ENCODE measurements at places on chromosomes 2 and 18.

GRCh38 chr2:105005181-105005951 is 32.5 kb upstream of the MRPS9 start:
- no peak for DNase-seq

DNA sequence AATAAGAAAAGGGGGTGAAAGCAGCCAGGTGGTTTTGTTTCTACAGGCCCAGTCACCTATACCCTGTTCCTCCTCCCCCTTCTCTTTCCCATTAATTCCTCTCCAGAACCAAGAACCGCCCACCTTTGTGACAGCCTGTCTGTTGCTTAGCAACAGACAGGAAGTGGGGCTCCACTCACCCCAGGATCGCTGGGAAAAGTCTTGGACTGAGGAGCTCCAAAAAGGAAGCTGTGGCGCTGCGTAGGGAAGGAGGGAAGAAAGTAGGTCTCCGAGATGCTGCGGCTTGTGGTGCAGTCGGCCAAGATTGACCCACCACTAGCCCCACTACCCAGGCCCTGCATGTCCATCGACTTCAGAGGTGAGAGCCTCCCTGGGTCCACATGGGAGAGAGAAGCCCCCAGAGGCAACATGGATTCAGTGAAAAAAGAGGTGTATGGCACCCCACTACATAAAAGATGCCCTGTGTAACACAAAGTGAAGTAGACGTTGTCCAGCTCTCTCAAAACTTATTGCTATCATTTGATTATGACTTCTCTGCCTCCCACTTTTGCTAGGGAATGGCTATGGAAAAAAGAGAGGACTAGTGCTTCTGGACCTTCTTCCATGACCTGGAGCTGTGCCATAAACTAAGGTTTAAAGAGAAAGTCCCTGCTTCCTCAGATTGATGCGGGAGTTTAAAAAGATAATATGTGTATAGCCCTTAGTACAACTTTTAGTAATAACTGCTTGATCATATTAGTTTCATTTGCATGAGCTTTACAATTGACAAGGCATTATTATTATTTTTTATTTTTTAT is at the start of gene FER1L5:
TSS of gene FER1L5 (plus strand) at position 201 of the 797 bp plus-strand sequence. CDS start at position 274, 73 bp downstream.
- no peak for DNase-seq

DNA sequence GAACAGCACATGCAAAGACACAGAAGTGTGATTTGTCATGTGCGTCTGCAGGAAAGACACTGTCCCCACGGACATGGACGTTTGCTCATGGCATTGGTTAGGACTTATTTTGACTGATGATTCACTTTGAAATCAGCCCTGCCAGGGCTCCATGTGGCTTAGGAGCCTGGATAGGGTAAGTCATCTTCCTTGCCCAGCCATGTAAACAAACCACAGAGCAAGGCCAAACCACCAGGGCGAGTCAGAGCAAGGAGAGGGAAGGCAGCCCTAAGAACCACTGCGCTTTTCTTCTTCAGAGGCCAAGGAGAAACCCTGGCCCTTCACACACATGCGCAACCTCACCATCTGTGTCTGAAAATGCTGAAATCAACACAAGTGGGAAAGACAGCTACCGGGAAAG is 88.8 kb downstream of the GFPT1 start:
- DNase-seq: no peak

DNA sequence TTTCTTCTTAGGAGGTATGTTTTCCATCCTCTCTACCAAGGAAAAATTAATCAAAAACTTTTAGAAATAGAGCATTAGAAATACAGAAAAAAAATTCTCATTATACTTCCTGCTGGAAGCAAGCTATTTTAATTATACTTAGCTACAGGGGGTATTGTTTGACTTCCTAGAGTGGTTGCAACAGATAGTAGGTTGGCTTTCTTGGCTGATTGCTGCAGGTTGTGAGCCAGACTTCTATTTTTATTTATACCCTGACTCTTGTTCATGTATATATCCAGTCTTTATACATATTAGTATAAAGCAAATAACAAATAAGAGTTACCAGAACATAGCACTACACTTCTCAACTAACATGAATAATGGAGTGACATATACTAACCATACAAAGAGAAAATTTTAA is 460.8 kb upstream of the REG3G start:
- no peak for DNase-seq

DNA sequence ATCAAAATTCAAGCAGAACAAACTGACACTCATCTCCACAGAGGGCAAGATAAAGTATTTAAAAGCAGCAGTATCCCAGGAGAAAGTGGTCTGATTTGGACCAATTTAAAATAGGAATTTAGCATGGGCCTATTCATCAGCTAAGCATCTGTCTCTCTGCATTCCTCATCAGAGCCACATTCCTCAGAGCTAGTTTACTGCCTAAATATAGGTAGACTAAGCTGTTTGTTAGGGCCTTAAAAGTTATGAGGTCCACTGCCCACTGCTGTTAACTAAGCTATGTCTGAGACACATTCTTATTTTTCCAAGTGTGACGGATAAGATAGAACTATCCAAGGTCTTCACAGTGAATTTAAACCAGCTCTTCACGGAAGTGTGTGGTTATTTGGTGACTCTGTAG is 17.6 kb downstream of the NEB start:
- DNase-seq: no peak

DNA sequence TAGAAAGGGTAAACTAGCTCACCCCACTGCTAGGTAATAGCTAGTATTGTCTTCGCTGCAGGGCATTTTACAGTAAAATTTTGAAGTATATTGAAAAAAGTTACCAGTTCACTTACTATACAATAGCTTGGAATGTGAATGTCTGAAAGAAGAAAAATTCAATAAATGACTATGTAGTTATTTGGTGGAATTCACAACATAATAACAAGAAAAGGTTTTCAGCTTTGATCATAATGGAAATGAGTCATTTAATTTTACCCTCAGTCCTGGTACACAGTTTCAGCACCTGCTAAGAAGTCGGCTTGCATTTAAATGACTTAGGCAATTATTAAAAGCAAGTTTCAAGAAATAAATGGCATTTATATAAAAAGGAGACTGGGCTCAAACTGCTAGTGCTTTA is 90.4 kb downstream of the NUP35 start:
- no peak for DNase-seq

GRCh38 chr2:239293775-239294430 is 106.9 kb downstream of the HDAC4 start:
- no peak for DNase-seq

- DNase-seq: no peak
Measured at GRCh38 chr18:61542596-61542995, 209.4 kb downstream of the CDH20 start.

DNA sequence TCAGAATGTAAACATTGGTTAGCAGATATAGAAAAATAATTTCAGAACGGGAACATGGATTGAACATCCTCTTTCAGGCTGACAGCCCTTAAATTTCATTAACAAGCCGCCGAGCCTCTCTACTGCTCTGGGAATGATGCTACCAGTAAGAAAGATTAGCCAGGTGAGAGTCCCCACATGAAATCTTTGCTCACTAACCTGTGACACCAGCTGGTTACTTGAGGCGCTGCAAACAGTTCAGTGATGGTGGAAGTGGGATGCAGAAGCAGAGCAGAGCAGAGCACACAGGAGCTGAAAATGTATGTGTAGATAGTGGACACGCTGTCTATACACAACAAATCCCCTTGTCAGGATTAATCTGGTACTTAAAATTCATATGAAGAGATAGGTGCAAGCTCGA is 721.1 kb downstream of the DPP10 start:
- DNase-seq: no peak

DNA sequence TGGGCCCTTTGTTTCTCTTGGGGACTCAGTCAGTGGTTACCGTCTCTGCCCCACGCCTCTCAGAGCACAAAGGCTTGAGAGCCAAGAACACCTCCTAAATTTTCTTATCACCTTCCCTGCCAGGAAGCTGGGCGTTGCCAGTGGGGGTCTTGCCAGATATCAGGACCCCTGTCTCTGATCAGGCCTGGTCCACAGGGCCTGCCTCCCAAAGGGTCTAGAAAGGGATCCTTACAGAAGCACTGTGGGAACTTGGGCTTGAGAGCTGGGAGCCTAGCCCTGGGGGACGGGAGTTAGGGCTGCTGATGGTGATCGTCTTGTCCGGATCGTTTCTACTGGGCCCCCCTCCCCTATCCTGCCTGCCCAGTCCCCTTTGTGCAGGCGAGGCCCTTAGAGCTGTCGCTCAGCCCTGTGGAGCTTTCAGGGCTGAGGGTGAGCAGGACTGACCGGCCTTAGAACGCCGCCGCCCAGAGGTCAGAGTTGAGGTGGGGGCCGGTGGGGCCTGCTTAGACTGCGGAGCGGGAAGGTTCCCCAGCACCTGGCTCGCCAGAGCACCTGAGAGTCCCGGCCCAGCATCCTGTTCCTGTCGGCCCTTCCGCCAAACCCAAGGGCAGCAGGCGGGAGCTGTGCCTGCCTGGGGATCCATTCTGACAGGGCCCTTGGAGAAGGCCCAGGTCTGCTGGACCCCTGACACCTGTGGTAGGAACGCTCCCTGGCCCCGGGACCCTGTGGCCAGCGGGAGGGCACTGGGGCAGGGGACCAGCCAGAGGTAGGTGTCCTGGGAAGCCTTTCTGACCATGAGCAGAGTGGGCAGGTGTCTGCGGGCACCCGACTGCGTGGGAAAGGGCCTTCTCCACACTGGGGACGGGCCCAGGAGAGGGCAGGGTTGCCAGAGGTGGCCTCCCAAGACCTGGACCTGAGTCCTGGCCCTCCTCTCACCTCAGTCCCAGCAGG is 956 bp downstream of the ESPNL start:
- no peak for DNase-seq

DNA sequence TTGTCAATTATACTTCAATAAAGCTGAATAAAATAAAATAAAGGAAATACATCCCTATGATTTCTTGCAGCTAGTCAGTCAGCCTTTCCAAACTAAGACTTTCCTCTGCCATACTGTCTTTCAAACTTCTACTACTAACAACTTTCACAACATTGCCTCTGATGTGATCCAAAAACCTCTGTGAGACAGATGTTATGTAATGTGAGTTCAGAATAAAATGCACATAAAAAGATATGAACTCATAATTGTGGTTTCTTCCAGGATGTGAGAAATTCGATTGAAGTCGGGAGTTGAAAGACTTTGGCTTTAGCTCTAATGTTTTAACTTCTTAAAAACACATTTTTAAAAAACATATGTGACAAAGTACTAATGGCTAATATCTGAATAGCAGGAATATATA is 98.7 kb downstream of the PIGN start:
- no peak for DNase-seq

DNA sequence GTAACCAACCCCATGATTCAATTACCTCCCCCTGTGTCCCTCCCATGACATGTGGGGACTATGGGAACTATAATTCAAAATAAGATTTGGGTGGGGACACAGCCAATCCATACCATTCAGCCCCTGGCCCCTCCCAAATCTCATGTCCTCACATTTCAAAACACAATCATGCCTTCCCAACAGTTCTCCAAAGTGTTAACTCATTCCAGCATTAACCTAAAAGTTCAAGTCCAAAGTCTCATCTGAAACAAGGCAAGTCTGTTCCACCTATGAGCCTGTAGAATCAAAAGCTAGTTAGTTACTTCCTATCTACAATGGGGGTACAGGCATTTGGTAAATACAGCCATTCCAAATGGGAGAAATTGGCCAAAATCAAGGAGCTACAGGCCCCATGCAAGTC is 32.0 kb upstream of the CCDC141 start:
- DNase-seq: no peak

DNA sequence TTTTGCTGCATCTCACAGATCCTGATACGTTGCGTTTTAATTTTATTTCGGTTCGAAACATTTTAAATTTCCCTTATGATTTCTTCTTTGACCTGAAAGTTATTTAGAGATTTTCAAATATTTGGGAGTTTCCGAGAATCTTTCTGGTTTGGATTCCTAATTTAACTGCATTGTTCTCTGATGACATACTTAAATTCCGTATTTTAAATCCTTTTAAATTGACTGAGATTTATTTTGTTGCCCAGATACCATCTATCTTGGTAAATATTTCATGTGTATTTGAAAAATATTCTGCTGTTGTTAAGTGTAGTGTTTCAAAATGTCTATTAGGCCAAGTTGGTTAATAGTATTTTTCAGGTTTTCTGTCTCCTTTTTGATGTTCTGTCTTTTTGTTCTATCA is 37.7 kb downstream of the MROH2A start:
- DNase-seq: no peak

DNA sequence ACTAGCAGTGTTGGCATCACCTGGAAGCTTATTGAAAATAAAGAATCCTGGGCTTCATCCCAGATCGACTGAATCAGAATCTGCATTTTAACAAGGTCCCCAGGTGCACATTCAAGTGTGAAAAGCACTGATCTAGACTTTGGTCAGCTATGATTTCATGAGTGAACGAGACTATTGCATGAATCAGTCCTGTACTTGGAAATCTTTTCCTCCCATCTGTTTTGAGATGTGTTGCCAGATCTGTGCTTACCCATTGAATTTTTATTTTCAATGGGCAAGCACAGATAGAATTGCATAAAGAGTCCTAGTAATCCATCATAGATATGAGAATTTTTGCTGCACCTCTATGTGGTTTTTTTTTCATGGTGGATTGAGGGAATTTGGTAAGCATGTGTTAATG is 64.0 kb downstream of the PMS1 start:
- DNase-seq: no peak

- DNase-seq: no peak
Measured at GRCh38 chr2:191312662-191313061, 67.5 kb downstream of the MYO1B start.

GRCh38 chr2:156505696-156506095 is 69.5 kb downstream of the GPD2 start:
- no peak for DNase-seq

DNA sequence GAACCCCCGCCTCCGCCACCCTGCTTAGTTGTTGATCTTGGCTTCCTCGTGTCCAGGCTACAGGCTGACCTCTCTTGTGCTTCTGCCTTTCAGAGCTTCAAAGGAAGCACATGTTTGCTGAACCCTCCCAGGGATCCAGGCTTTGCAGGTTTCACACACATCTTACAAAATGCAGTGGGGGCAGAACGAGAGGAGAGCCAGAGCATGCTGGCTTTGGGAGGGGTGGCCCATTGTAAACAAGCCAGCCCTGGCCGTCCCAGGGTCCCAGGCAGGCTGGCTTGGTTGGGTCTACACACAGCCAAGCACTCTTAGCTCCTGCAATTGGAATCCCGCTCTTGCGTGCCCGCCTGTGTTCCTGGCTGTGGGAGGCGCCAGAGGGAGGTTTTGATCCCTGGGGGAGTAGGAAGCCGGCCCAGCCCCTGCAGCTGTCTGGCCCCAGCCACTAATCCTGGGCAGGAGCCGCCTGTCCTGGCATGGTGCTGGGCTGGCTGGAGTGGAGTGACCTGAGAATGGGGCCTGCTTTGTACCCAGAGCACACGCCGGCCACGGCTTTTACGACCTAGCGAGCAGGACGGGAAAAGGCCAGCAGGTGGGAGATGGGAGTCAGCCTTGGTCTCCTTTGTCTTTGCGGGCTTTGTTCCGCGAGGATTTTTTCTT is 53.9 kb downstream of the SH3BP4 start:
- no peak for DNase-seq

GRCh38 chr2:525611-526010 is 151.6 kb downstream of the TMEM18 start:
- no peak for DNase-seq
